GM04504 (cell line): ENCODE measurements at places on chromosomes 1 and 21.

- no peak for DNase-seq
Measured at GRCh38 chr21:18430341-18430740, 26.8 kb upstream of the TMPRSS15 start.

DNA sequence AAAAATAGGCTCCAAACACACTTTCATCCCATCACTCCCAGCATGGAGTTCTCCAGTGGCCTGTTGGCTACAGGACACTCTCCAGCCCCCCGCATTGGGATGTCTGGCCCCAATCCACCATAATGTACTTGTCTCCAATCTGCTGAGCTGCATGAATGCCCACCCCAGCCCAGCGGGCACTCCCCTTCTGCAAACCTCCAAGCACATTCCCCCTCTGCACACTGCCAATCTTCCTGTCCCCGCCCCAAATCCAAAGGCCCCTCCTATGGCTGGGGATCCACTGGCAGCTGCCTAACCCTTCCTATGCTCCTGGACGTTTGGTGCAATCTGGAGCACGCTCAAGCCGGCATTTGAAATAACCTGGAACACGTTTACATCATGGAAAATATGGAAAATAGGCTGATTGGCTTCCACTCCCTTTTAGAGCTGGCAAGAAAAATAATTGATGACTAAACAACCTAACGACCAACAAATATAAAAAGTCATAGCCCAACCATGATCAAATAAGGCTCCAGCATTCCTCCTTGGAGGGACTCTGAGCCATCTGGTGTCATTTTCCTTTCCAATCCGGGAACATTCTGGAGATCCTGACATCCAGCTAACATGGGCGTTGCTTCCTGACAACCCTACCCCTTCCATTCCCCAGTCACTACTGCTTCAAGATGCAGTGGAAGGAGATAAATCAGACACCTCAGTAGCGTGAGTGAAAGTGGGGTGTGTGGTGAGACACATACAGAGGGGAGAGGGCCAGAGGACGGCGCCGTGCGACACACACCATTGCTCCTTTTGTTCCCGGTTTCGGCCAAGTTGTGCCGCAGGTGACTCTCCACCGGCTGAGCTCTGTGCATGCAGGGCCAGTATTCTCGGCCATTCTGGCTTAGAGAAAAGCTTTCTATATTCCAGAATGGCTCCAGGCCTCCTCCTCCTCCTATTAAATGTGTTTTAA is 41.6 kb downstream of the PDE9A start:
- DNase-seq: no peak

DNA sequence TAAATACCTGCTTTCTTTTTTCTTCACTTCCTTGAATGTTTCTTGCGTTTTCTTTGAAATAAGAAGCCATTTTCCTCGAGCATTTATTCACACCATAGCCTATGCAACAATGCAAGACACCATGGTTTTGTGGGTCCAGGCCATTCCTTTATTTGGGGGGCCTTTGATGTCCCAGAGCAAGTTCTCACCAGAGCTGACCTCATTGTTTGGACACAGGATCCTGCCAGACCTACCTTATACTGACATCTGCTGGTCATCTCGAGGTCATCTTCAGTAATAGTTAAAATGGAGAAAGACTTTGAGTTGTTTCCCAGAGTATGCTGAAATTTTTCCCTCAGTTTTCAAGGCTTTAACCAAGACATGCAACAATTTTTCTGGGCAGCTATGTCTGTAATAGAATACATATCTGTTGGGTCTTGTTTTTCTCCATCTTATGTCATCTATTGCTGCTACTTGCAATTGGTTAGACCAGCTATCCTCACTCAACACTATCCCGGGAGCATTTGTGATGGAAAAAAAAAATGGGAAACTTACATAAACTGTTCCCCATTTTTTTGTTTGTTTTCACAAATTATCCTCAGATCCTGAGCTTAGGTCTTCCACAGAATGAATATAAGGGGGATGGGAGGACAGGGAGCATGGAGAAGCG is 34.0 kb upstream of the BACE2 start:
- DNase-seq: peak; percentile 22

DNA sequence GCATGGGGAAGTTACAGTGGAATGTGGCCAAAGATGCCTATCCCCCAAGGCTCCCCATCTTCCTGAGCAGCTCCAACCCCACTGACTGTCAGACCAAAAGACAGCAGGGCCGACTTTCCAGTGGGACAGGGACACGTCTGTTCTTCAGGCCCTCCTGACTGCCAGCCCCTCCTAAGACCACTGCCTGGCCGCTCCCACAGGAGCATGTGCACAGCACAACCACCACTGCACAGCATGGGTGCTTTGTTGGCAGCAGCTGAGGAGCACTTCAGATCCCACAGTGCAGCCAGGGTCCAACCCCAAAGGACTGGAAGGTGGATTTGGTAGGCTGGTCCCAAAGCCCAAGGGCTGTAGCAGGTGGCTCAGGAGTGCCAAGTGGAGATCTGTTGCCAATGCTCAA is 648.3 kb upstream of the BRINP3 start:
- DNase-seq: no peak

GRCh38 chr1:26290122-26290881 is 10.4 kb downstream of the SH3BGRL3 start:
- DNase-seq: no peak

GRCh38 chr1:64933296-64934070 is 32.9 kb downstream of the JAK1 start:
- peak; percentile 96 for DNase-seq

DNA sequence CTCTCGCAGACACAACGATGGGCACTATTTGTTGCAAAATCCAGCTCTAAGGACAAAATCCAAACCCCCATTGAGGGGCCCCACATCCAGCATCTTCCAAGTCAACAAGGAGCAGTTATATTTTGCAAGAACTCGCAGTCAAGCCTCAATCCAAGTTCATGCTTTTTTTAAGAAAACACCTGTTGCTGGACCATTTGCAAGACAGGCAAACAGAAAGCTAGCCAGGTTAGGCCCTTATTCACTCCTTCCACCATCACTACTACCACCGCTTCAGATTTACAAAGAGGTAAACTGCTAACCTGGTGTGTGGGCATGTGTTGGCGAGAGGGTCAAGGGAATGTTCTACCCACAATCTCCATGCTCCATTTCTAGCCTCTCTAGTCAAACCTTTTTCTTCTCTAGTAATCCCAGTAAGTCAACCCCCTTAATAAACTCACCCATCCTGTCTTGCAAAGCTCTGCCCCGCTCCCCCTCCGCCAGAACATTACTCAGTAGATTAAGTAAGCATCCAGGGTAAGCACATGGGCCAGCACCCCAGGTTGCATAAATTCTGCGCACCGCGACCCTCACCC is 703 bp downstream of the ERI3 start:
- DNase-seq: no peak

DNA sequence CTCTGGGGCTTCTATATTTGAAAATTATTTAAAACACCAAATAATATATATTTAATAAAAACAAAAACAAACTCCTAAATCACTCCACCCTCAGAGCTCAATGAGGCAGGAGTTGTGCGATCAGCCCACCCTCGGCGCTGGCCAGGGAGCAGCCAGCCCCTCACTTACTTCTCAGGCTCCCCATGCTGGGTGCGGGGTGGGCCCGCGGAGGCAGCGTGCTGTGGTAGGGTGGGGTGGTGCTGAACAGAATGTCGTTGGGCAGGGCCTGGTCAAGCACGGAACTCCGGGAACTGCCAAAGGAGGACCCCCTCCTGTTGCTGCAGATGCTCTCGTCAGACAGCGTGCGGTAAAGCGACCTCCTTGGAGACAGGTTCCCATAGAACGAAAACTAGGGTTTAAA is 204.5 kb downstream of the SIPA1L2 start:
- no peak for DNase-seq

DNA sequence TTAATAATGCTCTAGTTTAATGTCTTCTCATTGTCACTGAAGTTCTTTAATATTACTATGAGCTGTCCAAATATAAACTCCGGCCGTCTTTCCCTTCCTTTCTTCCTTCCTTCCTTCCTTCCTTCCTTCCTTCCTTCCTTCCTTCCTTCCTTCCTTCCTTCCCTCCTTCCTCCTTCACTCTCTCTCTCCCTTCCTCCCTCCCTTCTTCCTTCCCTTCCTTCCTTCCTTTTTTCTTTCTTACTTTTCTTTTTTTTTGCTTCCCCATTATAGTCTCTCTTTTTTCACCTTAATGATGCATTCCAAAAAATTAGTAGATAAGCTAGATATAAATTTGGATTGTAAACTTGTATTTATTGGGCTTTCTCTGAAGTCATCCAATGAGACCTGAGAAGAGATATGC is 431.0 kb upstream of the ADGRL4 start:
- no peak for DNase-seq

- DNase-seq: no peak
Measured at GRCh38 chr1:210797422-210797821, 336.5 kb downstream of the KCNH1 start.

- DNase-seq: no peak
Measured at GRCh38 chr21:15134701-15135470, 70.1 kb upstream of the NRIP1 start.

DNA sequence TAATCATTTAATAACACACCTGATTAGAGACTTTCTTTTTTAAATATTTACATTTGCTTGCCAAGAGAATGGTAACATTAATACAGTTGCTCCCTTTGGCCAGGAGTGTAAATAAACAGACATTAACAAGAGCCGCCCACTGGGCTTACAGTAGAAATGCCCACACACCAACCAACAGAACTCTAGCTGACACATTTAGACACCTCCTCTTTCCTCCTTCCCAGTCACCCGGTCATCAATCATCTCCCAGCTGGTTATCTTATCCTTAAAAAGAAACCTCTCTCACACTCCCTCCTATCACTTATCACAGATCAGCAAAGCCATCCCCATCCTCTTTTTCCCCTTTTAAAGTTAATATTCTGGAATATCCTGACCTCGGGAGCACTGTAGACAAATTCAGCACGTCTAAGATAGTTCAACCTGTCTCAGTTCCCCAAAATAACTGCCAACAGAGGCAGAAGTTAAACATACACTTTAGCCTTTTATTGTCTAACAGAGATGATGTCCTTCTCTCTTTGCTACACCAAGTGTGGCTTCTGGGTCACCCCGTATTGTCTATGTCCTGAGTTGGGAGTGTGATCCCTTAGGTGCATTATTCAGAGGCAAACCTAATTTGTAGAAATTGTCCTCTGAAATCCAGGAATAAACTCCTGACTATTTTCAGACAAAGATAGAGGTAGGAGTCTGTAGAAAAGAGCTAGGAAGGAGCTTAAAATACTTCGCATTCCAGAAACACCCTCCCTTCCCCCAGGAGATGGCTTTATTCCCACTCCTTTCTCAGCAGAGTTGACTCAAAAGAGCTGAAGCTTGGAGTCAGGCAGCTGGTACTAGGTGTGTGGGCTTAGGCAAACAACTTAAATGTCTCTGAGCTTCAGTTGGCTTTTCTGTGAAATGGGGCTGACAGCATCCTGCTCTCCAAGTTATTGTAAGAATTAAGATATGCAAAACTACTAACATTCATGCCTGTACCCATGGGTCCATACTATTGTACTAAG is 8.8 kb downstream of the MYCL start:
- DNase-seq: no peak

- peak; percentile 64 for DNase-seq
Measured at GRCh38 chr1:16249596-16250241, 12.7 kb upstream of the CPLANE2 start.

GRCh38 chr1:210089855-210090254 is 142.7 kb upstream of the SERTAD4 start:
- no peak for DNase-seq

- DNase-seq: no peak
Measured at GRCh38 chr1:213568929-213569815, 418.6 kb upstream of the PROX1 start.

DNA sequence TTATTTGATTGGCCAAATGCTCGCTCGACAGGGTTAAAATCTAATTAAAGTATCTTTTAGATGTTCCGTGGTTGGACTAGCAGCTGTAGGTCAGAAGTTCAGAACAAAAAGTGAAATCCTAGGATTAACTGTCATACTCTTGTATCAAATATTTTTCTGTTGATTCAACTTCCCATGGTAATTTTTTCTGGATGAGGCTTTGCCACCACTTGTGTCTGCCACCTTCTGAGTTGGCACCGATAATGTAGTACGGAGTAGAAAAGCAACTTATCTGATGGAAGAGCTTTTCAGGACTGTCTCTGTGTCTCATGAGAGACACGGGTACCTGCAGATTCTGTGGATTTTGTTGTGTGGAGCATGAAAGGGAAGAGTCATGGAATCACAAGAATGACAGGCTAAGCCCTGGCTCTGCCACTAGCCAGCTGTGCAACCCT is 44.6 kb upstream of the CNN3 start:
- no peak for DNase-seq

DNA sequence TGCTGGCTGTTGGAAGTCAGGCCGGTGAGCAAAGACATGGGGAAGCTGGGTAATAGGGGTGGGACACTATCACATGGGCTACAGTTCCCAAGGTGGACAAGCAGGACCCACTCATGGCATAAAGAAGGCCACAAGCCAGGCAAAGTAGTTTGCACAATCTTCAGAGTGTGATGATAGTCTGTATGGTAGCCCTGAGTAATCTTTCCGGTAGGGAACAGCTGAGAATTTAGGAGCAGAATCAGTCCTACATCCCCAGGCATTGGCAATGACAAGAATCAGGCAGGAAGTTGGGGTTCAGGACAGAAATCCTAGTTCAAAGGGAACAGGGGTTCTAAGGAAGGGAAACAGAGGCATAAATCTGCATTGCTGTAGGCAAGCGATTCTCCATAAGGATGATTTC is 23.9 kb upstream of the SPATA6 start:
- no peak for DNase-seq

DNA sequence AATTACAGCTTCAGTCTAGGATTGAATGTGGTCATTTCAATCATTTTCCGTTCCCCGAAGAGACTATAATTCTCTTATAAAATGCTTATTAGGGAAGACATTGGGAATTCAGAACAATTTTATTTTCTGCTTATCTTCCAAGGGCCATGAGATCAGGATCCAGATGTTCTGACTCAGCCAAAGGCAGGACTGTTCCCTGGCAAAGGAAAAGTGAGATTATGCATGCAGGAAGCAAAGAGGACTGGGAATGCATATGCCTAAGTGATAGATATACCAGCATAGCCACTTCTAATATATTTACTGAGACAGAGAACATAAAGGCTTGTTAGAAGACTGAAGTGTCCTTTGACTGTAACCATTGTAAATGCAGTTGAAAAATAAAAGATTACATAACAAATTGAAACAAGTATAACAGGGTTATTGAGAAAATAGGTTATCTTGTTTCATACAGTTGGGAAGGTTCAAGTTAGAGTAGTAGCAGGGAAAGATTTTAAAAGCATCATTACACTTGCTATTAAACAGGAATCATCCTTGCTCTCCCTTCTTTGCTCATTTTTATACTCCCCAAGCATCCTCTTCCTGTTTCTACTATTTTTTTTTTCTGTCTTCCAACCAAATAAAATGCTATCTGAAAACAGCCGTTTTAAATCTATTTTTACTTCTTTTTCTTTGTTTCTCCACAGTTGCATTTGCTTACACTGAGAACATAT is 439.6 kb upstream of the ADAMTS5 start:
- no peak for DNase-seq
